CD4-positive, alpha-beta T cell treated with Interleukin-15 for 1 hour (primary cell): ENCODE measurements at places on chromosomes 7 and 10.

DNA sequence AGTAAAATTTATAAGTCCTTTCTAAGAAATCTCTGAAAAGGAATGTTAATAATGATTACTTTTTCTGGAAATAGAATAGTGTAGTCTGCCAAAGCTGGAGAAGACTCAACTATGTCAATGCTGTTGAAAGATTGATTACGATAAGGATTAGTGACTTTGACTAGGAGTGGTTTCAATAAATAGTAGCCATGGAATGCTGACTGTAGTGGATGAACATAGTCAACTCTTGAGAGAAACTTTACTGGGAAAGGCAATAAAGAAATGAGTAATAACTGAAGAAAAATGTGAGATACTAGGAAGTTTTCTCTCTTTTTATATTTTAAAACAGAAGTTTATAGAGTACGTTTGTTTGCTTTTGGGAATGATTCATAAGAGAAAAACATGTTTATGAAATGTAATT, 105.0 kb upstream of the CDK13 start:
- DNase-seq = no peak

- peak; percentile 29 for DNase-seq
Observed at GRCh38 chr7:75688200-75689136, 50.3 kb downstream of the HIP1 start.

GRCh38 chr7:516606-517456, 2.8 kb downstream of the PDGFA start:
- DNase-seq = no peak

GRCh38 chr7:115037128-115037802, 115.4 kb downstream of the MDFIC start:
- DNase-seq = no peak

DNA sequence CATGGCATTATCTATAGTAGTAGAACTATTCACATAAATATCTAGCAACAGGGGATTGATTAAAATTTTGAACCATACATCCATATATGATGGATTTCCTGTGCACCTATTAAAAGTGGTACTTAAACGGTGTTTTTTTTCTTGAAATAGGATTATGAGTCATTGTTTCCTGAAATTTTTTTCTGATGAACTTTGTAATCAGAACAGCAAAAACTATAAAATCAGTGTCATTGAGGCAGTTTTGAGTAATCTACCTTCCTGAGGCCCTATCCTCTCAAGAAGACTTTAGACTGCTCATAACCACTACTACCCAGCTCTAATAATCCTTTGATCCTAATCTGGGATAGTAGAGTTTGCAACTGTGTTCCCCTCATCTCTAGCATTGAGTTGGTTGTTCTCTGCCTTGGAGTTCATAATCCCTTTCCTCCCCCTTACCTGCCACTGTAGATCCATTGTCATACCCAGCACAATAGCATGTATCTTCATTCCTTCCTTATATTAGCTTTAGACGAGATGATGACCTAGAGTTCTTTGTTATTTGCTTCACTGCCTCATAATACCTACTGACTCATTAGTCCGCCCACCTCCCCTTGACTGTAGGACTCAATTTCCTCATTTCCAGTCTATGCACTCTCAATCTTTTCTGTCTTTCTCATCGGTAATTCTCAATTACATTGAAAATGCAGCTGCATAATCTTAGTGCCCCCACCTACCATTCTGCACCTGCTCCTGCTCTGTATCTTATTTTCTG, 133.4 kb downstream of the LRRC4 start:
- no peak for DNase-seq

- peak; percentile 42 for DNase-seq
Observed at GRCh38 chr7:50333221-50333651, 28.7 kb downstream of the IKZF1 start.

GRCh38 chr7:51108134-51108533, 208.5 kb downstream of the COBL start:
- no peak for DNase-seq

DNA sequence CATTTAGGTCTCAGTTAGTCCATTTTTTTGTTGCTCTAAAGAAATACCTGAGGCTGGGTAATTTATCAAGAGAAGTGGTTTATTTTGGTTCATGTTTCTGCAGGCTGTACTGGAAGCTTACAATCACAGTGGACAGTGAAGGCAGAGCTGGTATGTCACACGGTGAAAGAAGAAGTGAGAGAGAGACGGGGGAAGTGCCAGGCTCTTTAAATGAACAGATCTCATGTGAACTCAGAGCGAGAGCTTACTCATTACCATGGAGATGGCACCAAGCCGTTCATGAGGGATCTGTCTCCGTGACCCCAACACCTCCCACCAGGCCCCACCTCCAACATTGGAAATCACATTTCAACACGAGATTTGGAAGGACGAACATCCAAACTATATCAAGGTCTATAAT, 18.9 kb upstream of the PNLIPRP3 start:
- no peak for DNase-seq
